ENCODE measurements at places on chromosomes 1 and 21. TPM values are rescaled to one million over a fixed set of nuclear protein-coding genes. Genes with fewer than 3 reads are reported as not detected.

Gene ADAM30
- polyA plus RNA-seq = not detected

Gene TMEM201
- polyA plus RNA-seq = 13.5 TPM

GRCh38 chr1:179146911-179147310 is 65.0 kb downstream of the TOR3A start:
- H3K4me3 ChIP-seq = no peak overlapping the region
- no peak for DNase-seq
- H3K36me3 ChIP-seq = peaks cover 4% of the 10 kb centered on the region
- H3K4me1 ChIP-seq = peaks cover 12% of the 10 kb centered on the region

GRCh38 chr21:42146273-42146805 is 72.6 kb upstream of the ABCG1 start:
- H3K4me3 ChIP-seq = no peak overlapping the region
- H3K36me3 ChIP-seq = no peaks in the 10 kb centered on the region
- peaks cover 11% of the 10 kb centered on the region for H3K4me1 ChIP-seq
- no peak overlapping the region for H3K27ac ChIP-seq
- no peaks in the 10 kb centered on the region for H3K27me3 ChIP-seq
- DNase-seq = no peak

Gene CHIT1
- 0.09 TPM for polyA plus RNA-seq

GRCh38 chr21:27212441-27212840 is 245.6 kb upstream of the ADAMTS5 start:
- no peaks in the 10 kb centered on the region for H3K4me1 ChIP-seq
- H3K27ac ChIP-seq = no peak overlapping the region
- no peaks in the 10 kb centered on the region for H3K36me3 ChIP-seq
- no peak for DNase-seq

DNA sequence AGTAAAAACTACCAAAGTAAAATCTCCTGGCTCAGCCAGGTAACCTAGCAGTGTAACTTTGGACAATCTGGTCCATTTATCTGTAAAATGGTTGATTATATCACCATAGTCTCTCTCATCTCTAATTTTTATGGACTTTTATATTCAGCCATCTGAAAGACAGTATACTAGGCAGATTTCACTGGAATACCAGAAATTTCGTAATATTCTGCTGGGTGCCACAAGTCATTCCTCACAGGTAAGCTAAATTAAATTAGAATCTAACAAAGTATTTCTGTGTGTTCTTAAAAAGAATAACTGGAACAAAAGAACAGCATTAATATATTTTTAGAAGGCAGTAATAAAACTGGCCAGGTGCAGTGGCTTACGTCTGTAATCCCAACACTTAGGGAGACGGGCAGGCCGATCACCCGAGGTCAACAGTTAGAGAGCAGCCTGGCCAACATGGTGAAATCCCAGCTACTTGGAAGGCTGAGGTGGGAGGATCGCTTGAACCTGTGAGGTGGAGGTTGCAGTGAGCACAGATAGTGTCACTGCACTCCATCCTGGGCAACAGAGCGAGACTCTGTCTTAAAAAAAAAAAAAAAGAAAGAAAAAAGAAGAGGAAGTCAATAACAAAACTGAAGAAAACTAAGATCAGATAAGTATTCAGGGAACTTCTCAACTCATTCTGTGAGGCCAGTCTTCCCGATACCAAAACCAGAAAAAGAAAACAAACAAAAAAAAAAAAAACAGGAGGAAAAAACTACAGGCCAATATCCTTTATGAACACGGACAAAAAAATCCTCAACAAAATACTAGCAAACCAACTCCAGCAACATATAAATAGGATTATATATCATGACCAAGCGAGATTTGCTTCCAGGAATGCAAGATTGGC is 35.9 kb downstream of the PIK3R3 start:
- H3K4me3 ChIP-seq = no peak overlapping the region
- no peaks in the 10 kb centered on the region for H3K27me3 ChIP-seq
- DNase-seq = no peak
- no peaks in the 10 kb centered on the region for H3K36me3 ChIP-seq
- no peaks in the 10 kb centered on the region for H3K4me1 ChIP-seq

DNA sequence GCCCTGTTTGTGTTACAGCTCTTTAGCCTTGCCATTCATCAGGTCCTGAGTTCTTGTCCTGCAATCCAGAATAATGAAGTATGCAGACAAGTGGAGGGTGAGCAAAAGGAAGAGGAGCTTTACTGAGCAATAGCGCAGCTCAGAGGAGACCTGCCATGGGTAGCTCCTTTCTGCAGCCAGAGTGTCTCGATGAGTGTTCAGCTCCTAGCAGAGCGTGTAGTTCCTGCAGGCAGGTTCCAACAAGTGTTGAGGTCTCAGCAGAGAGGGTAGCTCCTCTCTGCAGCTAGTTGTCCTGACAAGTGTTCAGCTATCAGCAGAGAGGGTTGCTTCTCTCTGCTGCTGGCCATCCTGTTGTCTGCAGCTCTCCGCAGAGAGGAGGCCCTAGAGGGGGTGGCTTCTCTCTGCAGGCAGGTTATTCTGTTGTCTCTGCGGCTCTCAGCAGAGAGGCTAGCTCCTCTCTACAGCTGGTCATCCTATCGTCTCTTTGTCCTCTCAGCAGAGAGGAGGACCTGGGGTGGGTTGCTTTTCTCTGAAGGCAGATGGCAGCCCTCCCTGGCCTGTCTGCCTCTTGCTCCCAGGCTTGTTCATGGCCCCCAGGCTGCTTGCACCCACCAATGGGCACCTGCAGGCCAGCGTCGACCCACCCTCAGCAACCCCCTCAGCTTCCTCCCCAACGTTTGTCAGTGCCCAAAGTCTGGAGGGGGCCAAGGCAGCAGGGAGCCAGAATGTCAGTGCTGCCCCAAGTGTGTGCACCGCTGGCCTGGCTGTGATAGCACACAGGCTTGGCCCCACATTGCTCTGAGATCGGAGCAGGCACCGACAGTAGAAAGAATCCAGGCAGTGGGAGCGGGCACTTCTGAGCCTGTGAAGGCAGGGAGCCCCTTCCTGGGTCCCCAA is 112.5 kb upstream of the RUNX3 start:
- peaks cover 34% of the 10 kb centered on the region for H3K27me3 ChIP-seq
- H3K4me3 ChIP-seq = no peak overlapping the region
- no peak for DNase-seq
- no peaks in the 10 kb centered on the region for H3K4me1 ChIP-seq

Gene GABRD
- polyA plus RNA-seq = 12.8 TPM

DNA sequence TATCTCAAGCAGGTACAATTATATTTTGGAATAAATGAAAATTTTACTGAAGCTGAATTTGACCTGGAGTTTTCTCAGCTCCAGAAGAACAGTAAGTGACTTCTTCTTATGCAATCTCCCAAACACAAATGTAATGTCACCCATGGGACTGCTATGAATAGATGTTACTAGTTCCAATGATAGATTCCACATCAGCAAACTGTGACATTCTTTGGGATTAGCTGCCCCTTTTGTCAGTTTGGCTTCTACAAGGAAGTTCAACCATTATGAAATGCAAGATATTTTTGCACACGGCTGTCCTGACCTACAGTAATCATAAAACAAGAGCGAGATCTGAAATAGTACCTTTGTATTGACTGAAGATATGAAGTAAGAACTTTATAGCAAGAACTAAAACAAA is 27.8 kb upstream of the TSNAX start:
- H3K4me3 ChIP-seq = no peak overlapping the region
- no peaks in the 10 kb centered on the region for H3K27me3 ChIP-seq
- H3K27ac ChIP-seq = no peak overlapping the region
- no peak for DNase-seq
- H3K36me3 ChIP-seq = no peaks in the 10 kb centered on the region

DNA sequence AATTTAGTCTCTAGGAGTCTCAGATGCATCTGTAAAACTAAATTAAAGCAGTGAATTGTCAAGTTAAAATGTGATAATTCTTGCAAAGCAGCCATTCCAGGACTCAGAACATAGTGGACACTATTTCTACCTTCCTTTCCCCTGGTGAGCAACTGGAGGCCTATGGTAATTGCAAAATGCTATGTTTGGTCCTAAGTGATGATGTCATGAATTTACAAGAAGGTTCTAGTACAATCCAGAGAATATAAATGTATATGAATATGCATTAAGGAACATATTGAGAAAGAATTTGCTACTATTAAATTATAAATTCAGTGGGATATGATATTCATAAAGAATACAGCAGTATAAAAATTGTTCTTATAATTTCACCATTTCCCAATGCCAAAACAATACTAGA is 32.6 kb downstream of the OMA1 start:
- H3K36me3 ChIP-seq = no peaks in the 10 kb centered on the region
- no peaks in the 10 kb centered on the region for H3K27me3 ChIP-seq

DNA sequence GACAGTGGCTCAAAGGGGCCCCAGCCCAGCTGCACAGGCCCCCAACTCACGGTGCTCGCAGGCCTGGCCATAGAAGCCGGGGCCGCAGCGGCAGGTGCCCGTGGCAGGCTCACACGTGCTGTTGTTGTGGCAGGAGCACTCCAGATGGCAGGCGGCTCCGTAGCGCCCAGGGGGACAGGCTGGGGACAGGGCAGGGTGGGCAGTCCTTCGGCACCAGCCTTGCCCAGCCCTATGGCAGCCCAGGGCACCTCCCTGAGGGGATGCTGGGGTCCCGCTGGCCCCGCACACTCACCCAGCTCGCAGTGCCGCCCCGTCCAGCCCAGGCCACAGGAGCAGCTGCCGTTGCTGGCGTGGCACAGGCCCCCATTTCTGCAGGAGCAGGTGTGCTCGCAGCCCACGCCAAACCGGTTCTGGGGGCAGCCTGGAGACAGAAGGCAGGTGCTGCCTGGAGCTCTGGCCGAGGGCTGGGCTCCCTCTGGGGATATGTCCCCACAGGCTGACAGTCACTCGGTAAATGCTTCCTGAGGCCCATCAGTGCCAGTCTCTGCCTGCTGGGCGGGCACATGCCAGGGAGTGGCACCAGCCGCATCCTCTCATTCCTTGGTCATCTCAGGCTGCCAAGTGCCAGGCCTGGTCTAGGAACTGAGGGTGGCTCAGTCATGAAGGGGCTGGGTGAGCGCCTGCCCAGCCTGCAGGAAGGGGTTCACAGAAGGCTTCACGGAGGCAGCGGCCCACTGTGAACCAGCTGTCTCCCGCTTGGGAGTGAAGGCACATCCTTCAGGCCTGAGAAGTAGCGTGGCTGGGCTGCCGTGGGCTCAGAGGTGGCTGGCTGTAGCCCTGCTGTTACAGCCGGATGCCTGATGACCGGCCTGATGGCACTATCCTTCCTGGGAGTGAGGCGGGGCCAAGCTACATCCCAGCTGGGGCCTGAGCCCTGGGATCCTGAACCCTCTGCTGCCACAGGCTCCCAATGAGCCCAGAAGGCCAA is 40.1 kb downstream of the ARHGEF16 start:
- peaks cover 33% of the 10 kb centered on the region for H3K36me3 ChIP-seq
- no peak for DNase-seq
- H3K4me3 ChIP-seq = no peak overlapping the region
- H3K27me3 ChIP-seq = no peaks in the 10 kb centered on the region
- no peak overlapping the region for H3K27ac ChIP-seq

- H3K36me3 ChIP-seq = peaks cover 95% of the 10 kb centered on the region
- no peak overlapping the region for H3K27ac ChIP-seq
- H3K27me3 ChIP-seq = no peaks in the 10 kb centered on the region
- H3K4me3 ChIP-seq = no peak overlapping the region
- no peak for DNase-seq
These were observed 19.6 kb downstream of the ABCB10 start for GRCh38 chr1:229538945-229539344.

GRCh38 chr1:11285883-11286734 is 13.1 kb downstream of the UBIAD1 start:
- no peak overlapping the region for H3K27ac ChIP-seq
- H3K36me3 ChIP-seq = no peaks in the 10 kb centered on the region
- DNase-seq = no peak

DNA sequence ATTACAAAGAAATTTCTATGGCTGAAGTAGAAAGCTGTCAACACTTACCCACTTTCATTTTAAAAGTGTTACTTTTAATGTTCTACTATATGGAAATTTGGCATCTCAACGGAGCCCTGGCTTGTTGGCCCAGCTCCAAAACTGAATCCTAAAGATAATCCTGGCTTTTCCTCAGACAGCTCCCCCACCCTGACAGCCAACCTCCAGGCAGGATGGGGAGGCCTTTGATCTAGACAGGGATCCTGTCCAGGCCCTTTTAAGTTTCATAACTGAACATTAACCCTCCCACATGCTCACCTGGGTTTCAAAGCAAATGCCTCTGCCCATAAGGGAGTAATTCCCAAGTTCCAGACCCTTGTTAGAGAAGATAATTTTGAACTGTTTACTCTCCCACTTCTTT is 99.3 kb upstream of the RALGPS2 start:
- no peaks in the 10 kb centered on the region for H3K36me3 ChIP-seq
- no peak overlapping the region for H3K4me3 ChIP-seq
- DNase-seq = no peak
- H3K27me3 ChIP-seq = no peaks in the 10 kb centered on the region

Gene SPATA45
- polyA plus RNA-seq = 0.89 TPM

- H3K4me3 ChIP-seq = no peak overlapping the region
- DNase-seq = no peak
- H3K36me3 ChIP-seq = peaks cover 10% of the 10 kb centered on the region
- H3K27me3 ChIP-seq = peaks cover 30% of the 10 kb centered on the region
- peaks cover 17% of the 10 kb centered on the region for H3K4me1 ChIP-seq
These were observed 4.6 kb downstream of the JUN start for GRCh38 chr1:58779059-58779754.

Gene IL10
- 0.32 TPM for polyA plus RNA-seq

DNA sequence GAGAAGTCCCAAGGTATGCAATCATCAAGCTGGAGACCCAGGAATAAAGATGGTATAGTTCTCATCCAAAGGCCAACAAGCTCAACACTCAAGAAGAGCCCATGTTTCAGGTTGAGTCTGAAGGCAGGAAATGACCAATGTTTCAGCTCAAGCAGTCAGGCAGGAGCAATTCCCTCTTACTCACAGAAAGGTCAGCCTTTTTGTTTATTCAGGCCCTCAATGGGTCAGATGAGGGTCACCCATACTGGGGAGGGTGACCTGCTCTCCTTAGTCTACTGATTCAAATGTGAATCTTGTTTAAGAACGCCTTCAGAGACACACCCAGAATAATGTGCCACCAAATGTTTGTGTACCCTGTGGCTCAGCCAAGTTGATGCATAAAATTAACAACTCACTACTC is 262.4 kb downstream of the USP25 start:
- no peak overlapping the region for H3K27ac ChIP-seq
- no peaks in the 10 kb centered on the region for H3K4me1 ChIP-seq
- H3K27me3 ChIP-seq = no peaks in the 10 kb centered on the region
- DNase-seq = no peak
- H3K36me3 ChIP-seq = no peaks in the 10 kb centered on the region
- H3K4me3 ChIP-seq = no peak overlapping the region

GRCh38 chr21:33219954-33220353 is 9.8 kb upstream of the IFNAR2 start:
- no peak overlapping the region for H3K27ac ChIP-seq
- no peak overlapping the region for H3K4me3 ChIP-seq
- H3K27me3 ChIP-seq = no peaks in the 10 kb centered on the region
- H3K36me3 ChIP-seq = no peaks in the 10 kb centered on the region
- H3K4me1 ChIP-seq = peaks cover 16% of the 10 kb centered on the region

DNA sequence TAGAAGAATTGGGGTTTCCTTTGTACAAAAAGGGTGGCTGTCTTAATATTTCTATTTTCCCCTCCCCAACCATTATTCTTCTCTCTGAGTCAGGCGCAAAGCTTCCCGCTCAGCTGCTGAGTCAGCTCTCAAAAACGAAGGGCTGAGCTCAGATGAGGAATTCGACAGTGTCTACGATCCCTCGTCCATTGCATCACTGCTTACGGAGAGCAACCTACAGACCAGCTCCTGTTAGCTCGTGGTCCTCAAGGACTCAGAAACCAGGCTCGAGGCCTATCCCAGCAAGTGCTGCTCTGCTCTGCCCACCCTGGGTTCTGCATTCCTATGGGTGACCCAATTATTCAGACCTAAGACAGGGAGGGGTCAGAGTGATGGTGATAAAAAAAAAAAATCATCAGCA is 3.0 kb upstream of the TUFT1 start:
- H3K4me3 ChIP-seq = no peak overlapping the region
- no peak for DNase-seq
- H3K27ac ChIP-seq = no peak overlapping the region
- no peaks in the 10 kb centered on the region for H3K27me3 ChIP-seq
- peaks cover 3% of the 10 kb centered on the region for H3K4me1 ChIP-seq
- peaks cover 13% of the 10 kb centered on the region for H3K36me3 ChIP-seq

All from left lung (tissue), 14 donors.